T-cell (primary cell): ENCODE measurements at places on chromosomes 2 and 18. TPM values are rescaled to one million over a fixed set of nuclear protein-coding genes. Genes with fewer than 3 reads are reported as not detected.

Gene BMPR2
- 15.1 TPM for total RNA-seq

Gene CNRIP1
- total RNA-seq: 0.63 TPM

Gene OSR1
- not detected for total RNA-seq

Gene GCG
- not detected for total RNA-seq

DNA sequence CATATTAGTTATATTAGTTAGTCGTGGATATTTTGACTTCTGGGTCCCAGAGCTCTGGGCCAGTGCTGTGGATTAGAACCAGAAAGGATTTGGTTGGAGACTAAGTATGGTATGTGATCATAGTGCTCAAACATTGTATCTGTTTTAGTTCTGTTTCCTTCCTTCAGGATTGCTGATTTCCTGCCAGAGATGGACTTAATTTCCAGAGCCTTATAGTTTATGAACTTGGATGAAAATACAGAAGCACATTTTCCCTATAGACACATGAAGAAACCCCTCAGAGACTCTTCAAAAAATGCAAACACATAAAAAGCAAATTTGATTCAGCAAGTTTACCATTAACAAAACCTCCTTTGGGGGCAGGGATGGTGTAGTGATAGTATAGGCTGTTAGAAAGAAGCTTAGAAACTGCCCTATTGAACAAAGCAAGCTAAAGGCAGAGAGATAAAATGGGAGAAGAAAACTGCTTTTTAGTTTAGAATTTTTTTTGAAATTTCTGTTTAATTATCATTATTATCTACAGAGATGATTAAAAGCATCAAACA lies 88.7 kb upstream of the EFEMP1 start:
- DNase-seq: no peak

- DNase-seq: no peak
Observed at GRCh38 chr18:24397131-24397693, 412 bp downstream of the OSBPL1A start.
